ENCODE measurements at places on chromosomes 16 and 17.
A peak's percentile ranks its signal among the peaks of the same experiment; 100 is the strongest.

- no peak for DNase-seq
Measured at GRCh38 chr17:38421171-38421841, 7.0 kb upstream of the ARHGAP23 start.

GRCh38 chr17:6305613-6306360 lies 129.1 kb downstream of the AIPL1 start:
- DNase-seq = no peak

- no peak for DNase-seq
Measured at GRCh38 chr16:79449067-79449769, 151.3 kb downstream of the MAF start.

DNA sequence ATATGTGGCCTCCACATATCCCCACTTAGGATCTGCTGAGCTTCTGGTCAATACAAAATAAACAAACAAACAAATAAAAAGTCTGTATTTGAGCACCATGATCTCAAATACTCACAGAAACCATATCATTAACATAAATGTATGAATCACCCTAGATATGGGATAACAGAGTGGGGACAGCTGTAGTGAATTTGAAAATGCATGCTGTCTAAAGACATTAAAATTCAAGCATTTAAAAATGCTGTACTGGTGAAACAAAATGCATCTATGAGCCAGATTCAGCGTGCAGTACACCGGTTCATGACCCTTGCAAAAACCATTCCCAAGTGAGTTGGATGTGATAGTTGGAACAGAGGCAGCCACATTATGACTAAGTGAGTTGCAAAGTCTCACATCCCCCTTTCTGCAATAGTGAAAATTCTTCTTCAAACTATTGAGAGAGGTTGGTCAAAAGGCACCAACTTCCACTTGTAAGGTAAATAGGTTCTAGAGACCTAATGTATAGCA lies 12.3 kb downstream of the GRIN2A start:
- no peak for DNase-seq

DNA sequence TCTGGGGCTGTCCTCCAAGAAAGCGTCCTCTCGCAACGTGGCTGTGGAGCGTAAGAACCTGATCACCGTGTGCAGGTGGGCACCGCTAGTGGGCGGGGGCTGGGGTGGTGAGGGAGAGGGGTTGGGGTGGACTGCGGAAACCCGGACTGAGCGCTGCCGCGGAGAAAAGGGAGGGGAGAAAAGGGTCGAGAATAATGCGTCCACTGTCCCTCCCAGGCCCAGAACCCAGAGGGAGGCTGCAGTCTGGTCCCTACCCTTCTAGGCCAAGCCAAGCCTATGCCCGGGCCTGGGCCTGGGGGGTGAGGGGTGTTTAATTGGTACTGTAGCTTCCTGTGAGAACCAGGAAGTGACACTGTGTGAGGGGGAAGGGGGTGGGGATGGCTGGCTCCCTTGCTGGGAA lies 464 bp downstream of the RUNDC3A start:
- DNase-seq = no peak

- DNase-seq = no peak
Measured at GRCh38 chr16:48492133-48492532, 106.9 kb upstream of the SIAH1 start.

- no peak for DNase-seq
Measured at GRCh38 chr17:52673791-52674190, 515.3 kb upstream of the CA10 start.

DNA sequence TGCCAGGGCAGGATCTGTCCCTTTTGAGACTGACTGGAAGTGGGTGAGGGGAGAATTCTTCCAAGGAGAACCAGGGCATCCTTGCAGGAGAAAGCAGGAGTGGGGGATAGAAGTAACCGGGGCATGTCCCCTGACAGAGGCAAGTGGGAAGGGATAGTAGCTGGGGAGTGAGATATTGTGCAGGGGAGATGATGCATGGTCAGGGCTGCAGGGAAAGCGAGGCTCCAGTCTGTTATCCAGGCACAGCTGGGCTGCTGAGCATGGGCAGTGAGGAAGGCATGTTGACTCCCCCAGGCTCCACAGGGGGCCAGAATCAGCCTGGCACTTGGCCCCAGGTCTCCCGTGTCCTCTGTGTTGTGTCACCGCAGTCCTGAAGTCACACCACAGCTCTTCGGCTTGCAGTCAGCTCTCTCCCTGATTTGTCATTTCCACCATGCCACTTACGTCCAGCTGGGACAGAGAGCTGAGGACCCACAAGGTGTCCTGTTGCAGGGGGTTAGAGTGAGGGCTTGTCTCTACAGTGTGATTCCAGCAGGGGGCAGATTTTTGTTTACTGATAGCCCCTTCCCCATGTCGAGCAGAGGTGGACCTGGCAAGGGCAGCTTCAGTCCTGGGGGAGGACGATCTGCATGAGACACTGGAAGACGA lies 40.9 kb downstream of the B9D1 start:
- no peak for DNase-seq

DNA sequence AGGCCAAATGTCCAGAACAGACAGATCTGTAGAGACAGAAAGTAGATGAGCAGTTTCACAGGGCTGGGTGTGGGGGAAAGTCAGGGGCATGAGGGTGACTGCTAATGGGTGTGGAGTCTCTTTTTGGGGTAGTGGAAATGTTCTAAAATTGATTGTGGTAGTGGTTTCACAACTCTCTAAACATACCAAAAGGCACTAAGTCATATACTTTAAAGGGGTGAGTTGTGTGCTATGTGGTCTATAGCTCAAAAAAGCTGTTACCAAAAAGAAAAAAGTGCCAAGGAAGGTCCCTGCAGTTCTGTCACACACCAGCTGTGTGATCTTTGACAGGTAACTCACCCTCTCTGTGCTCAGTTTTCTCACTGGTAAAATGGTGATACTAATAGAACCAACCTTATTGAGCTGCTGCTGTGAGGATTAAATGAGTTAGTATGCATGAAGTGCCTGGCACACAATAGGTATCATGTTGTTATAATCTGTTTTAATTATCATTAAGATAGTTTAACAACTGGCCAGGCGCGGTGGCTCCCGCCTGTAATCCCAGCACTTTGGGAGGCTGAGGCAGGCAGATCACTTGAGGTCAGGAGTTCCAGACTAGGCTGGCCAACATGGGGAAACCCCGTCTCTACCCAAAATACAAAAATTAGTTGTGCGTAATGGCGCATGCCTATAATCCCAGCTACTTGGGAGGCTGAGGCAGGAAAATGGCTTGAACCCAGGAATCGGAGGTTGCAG lies 10.3 kb downstream of the ITGAX start:
- DNase-seq = no peak

- peak; percentile 24 for DNase-seq
Measured at GRCh38 chr17:63120406-63120805, 154.4 kb downstream of the TANC2 start.

GRCh38 chr17:43952724-43953666 lies 745 bp downstream of the PYY start:
- DNase-seq = no peak

GRCh38 chr17:4900231-4901107 lies 1.1 kb downstream of the C17orf107 start:
- no peak for DNase-seq

DNA sequence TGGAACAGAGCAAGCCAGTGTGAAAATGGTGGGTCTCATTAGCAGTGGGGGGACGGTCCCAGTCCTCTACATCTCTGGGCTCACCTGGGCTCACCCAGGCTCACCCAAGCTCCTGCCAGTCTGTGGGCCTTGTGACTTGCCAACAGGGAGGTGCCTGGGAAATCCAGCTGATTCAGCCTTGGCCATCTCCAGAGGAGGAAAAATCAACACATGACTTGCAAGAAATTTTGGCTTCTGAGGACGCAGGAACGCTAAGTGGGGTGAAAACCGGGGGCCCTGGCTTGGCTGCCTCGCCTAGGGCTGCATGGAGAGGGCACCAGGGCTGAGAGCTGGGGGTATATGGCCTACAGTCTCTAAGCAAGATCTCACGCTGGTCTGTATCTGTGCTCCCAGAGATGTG lies 47.7 kb downstream of the VAC14 start:
- no peak for DNase-seq

DNA sequence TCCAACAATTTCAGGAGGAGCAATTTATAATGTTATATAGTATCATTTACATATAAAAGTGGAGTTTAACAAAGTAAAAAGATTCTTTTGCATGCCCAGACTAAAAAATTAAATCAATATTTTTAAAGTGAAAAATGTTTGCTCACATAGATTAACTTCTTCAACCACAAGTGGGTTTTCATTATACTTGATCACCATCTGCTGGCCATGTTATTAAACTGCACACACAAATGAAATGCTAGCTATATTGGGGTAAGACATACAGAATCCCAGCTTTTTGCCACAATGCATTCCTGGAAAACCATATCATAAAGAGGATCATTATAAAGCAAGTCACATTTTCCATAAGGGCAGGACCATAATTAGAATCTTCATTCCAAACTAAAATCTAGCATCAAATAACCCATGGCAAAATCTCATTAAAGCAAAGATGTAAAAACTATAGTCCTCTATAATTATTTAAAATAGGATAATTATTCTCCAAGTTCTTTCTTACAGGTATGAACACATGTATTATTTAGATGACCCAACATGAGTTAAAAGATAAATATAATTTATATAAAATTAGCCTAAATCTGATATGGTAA lies 26.3 kb downstream of the CEP112 start:
- DNase-seq = peak; percentile 41

GRCh38 chr16:50309527-50310307 lies 43.4 kb downstream of the ADCY7 start:
- no peak for DNase-seq

- peak; percentile 11 for DNase-seq
Measured at GRCh38 chr17:65584604-65585521, 23.4 kb upstream of the AXIN2 start.

DNA sequence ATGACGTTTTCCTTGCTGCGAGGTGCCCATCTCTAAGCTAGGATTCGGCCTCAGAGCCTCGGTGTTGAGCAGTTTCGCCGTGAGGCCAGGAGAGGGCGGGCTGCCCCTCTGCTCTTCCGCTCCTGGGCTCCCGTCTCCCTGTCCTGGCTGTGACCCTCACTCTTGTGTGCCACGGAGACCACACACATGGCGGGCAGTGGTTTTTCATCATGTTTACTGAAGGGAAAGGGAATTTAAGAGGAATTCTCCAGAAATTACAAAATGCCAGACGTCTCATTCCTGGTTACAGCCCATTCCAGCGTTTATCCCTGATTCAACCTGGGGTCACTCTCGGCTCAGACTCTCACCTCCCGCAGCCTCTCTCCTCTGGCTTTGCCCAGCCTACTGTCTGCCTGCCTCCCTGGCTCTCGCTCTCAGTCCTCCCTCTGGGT lies 96.8 kb upstream of the ELAC2 start:
- DNase-seq = peak; percentile 5

DNA sequence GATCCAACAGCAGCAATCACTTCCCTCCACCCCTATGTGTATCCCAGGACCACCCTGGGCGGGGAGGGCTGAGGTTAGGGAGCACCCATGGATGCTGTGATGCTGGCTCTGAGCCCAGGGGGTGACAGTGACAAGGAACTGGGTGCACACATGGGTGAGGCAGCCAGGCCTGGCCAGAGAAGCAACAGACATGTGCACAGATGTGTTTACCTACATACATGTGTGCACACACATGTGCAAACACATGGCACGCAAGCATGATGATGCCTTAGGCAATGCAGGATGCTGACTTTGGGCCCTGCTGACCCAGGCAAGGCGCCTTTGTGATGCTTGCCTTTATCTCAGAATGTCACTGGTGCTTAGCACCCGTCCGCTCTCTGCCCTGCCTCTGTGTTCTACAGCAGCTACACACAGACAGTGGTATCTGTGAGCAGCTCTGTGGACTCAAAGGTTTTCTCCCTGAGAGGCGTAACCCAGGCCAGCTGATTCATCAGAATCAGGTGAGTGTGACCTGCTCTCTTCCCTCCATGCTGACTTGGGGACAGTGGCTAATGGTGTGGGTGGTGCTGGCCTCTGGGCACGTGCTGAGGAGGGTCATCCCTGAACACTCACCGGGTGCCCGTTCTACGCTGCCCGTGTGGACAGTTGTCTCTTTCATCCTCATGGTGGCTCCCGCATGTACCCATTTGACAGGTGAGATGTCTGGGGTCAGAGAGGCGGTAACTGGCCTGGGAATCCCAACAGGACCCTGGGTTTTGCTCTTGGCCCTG lies 38.5 kb upstream of the KSR1 start:
- no peak for DNase-seq

DNA sequence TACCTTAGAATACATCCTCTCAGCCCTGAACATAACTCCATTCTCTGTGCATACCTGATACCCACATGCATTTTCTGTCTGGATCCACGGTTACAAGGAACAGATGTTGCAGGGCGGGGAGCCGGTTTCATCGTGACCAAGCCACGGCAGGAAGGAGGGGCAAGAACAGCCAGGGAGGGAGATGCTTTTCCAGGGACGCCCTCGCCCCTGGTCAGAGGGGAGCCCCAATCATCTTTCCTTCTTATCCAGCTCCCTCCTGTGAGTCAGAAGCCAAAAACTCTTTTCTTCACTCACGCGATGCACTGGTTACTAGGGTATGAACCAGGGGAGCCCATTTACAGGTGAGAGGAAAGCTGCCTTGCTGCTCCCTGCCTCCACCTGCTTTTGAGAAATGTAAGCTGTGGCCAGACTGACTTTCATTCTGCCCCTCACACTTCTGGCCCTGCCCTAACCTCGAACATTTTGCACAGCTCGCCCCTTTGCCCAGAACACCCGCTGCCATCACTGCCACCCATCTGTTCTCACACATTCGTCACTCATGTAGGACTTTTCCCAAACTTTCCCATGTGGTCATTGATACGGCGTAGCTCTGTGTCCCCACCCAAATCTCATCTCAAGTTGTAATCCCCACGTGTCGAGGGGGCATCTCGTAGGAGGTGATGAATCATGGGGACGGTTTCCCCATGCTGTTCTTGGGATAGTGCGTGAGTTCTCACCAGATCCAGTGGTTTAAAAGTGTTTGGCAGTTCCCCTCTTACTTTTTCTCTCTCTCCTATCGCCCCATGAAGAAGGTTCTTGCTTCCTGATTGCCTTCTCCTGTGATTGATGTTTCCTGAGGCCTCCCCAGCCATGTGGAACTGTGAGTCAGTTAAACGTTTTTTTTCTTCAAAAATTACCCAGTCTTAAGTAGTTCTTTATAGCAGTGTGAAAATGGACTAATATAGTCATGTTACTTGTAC lies 20.5 kb downstream of the FOXL1 start:
- DNase-seq = no peak

- no peak for DNase-seq
Measured at GRCh38 chr16:14489460-14489859, 140.6 kb downstream of the PARN start.

- no peak for DNase-seq
Measured at GRCh38 chr16:3460121-3460520, 16.6 kb downstream of the NAA60 start.

Measured in brain microvascular endothelial cell (primary cell).